ENCODE measurements at places on chromosomes 5 and 9.

- no peak for DNase-seq
Observed at GRCh38 chr9:25861421-25861820, 183.2 kb upstream of the TUSC1 start.

- no peak for DNase-seq
Observed at GRCh38 chr5:35063414-35063813, 15.7 kb upstream of the AGXT2 start.

DNA sequence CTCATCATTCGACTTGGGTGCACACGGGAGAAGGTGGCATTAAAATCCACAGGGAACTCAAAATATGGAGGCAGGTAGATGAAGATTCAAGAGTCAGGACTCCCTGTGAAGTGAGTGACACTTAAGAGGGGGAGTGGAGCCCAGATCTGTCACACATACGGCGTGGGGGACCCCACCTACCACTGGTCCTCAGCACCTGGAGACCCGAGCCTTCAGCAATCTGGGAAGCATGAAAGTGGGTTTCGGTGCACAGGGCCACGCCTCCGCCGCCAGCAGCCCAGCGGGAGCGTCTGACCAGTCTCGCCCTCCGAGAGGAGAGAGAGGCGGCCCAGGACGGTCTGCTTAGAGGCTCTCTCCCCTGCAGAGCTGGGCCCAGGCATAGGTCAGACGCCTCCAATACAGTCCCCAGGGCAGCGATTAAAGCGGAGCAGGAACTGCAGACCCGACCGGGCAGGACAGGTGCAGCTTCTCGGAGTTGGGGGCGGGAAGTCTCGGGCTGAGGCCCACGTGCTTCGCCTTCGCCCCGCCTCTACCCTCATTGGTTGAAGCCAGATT lies 639 bp upstream of the SLC2A8 start:
- no peak for DNase-seq

- no peak for DNase-seq
Observed at GRCh38 chr5:170006021-170006420, 25.7 kb upstream of the INSYN2B start.

DNA sequence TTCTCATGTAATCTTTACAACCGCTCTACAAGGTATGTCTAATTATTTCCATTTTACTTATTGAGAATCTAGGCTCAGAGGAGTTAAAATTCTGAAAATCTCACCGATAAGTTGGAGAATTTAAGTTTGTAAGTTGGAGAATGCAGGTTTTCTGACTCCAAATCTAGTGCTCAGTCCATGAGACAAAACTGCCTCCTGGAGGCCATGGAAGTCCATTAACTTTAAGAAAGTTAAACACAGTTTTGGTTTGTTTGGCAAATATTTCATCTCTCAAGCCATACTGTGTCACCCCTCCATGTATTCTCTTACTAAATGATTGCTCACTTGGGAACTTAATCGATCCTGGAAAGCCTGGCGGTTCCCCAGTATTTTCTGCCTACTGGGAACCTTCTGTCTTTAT lies 52.6 kb downstream of the INIP start:
- no peak for DNase-seq

DNA sequence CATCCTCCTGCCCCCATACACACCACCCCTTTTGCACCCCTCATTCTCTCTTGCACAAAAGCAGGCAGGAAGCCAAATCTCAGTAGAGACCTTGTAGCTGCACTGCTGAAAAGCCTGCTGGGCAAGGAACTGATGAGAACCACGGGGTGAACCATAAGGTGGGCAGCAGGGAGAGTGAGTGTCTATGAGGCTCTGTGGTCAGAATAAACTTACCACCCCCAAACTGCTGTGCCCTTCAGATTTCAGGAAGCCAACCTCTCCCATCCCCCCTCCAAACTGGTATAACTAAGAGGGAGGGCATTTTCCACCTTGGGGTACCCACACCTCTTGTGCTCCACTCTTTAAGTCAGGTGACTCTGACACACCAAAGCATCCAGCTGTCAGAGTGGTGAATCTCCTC lies 471.4 kb downstream of the SPOCK1 start:
- DNase-seq: no peak

DNA sequence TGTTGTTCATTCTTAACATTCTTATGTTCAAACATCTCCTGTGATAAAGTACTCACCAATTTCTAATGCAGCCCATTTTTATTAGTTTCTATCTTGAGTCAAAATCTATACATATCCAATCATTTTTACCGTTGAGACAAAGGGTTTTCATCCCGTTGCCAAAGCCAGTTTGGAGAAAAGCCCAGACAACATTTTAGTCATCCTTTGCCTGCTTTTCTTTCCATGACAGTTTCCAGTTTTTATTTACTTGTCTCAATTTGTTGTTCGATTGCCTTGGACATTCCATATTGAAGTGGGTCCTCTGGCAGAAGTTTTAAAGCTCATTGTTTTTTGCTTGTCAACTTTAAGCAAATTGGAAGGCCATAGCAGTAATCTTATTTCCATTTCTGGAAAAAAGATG lies 123.9 kb downstream of the RAB3C start:
- DNase-seq: no peak

DNA sequence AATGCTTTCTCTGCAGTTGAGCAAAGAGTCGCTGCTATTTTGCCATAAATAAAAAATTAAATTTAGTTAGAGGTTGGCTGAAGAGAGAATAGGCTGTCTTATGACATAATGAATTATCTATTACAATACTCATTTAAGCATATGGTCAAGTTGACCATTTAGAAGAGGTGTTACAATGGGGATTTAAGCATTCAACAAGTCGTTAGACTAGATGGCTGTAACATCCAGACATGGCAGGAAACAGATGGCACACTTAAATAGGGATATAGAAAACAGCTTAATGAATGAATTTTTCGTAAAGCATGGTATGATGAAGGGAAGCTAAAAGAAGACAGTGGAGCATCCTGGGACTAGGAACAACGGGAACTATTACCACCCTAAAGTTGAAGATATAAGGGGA lies 160.3 kb upstream of the PTPRD start:
- DNase-seq: no peak

- DNase-seq: no peak
Observed at GRCh38 chr5:62621280-62621679, 42.7 kb downstream of the LRRC70 start.

DNA sequence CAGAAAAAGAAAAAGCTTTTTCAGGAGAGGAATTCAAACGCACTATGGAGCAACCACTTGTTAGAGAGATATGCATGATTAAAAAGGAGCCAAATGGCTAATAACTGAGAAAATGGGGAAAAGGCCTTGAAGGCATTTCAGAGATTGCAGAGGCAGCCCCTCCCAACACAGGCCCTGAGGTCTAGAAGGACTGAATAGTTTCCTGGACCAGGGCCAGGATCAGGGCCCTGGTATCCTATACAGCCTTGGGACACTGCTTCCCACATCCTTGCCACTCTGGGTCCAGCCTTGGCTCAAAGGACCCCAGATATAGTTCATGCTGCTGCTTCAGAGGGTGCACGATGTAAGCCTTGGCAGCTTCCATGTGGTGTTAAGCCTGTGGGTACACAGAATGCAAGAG lies 20.7 kb upstream of the FEM1C start:
- no peak for DNase-seq

Measured in NCI-H1092 (cell line).